ENCODE measurements at places on chromosomes 7 and 10.

DNA sequence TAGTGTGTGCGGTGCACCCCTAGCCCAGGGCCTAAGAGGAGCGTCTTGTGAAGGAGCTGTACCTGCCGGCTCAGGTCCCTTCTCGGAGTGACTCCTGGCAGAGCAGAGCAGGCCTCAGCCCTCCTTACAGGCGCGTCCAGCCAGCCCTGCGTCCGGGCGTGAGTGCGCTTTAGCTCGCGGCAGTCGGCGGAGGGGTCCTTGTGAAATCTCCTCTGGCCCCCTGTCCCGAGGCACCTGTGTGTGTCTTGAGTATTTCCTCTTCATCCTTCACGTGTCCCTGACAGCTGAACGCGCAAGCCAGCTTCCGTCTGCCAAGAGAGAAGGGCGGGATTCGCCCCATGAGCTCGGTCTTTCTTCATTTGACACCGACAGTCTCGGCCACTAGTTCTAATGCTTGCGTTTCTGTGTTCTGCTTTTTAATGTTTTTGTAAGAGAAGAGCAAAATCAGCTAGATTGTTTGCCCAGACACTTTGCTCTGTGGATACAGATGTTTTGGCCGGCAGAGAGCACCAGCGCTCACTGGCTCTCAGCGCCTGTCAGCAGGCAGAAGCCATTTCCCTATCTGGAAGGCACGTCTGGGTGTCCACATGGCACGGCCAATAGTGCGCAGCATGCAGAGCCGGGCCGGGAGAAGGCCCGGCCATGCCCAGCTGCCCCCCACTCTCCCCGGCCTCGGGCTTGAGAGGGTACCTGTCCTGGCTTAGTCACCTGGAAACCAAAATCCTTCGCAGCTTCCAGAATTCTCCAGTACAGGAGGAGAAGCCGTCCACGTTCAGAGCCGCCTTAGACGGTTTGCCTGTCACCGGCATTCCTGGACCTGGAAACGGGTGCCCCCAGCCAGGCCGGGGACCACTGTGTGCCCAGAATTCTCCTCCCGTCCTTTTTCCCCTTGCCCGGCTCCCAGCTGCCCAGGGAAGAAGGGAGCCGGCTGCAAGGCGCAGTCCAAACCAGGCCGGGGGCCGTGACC lies 7.0 kb downstream of the GET4 start:
- DNase-seq: no peak

GRCh38 chr10:97713339-97713825 lies at the start of gene MARVELD1:
TSS of gene MARVELD1 (plus strand) at chr10:97713730. CDS start at chr10:97713877, 147 bp downstream.
- no peak for DNase-seq

DNA sequence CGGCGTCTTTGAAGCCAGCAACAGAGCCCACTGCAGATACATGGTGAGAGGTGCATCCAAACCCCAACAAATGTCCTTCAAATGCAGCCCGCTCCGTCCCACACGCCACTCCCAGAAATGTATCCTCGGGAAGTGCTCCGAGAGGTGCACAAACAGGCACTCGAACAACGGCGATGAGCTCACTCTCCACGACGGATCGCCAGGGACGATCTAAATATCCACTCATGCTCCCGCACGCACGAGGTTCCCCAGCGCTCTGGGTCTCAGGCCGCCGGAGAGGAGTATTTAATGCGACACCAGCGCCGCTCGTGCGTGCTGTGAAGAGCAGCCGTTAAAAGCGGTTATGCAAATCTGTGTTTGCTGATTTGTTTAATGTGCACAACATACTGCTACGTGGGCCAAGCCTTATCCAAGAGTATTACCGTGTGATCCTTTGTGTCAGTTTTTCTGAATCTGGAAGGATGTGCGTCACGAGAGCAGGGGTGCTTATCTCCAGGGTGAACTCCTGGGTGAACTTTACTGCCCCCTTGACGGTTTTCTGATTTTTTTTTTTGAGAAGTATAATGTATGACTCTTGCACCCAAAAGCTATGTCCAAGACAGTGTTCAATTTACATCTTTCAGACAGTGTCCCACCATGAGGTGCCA lies 48.5 kb upstream of the PPP2R2D start:
- no peak for DNase-seq

DNA sequence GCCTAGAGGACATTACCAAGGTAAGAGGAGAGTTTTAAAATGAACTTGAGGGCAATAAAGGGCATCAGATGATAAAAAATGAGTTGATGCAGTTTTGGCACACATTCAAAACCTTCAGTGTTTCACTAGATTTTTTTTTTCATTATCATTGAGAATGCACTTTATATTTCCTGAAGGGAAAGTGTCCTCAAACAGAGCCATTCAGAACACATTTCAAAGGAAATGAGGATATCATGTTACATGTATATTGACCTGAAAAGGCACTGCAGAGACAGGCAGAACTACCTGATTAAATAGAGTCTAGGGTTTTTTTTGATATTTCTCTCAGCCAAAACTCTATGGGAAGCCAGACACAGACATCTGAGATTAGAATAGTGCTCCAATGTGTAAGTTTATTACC lies 454.0 kb downstream of the NEBL start:
- DNase-seq: no peak

- no peak for DNase-seq
Measured at GRCh38 chr7:132141109-132141508, 435.2 kb downstream of the PLXNA4 start.

DNA sequence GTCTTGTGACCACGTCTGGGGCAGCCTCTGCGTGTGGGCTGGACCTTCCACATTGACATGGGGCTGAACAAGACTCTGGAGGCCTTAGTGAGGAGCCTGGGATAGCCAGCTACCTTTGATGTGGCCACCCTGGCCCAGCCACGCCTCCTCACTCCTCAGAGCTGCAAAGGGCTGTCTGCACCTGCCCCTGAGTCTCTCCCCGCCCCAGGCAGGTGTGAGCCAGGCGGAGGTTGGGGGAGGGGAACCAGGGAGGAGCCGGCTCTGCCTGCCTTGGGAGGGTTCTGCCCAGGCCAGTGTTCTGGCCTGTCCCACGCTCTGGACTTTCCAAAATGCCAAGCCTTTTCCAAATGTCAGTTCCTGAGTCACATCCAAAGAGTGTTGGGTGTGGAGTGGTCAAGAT lies 72.2 kb downstream of the GTF2IRD1 start:
- DNase-seq: no peak

DNA sequence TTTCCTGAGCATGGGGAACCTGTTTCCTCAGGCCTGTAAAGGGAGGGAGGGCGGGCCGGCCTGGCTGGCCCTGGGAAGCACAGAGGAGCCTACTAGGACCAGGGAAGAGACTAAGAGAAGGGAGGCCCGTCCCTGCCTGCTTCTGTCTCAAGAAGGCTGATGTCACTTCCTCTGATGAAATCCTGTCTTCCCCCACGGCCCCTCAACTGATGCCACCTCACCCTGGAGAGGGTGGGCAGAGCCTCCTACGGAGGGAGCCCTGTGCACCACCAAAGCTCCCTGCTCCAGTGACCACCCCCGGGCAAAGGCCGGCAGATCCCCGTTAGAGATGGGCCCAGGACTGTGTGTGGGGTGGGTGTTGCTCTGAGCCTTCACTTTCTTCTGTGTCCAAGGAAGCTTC lies 1.0 kb upstream of the PILRA start:
- peak; percentile 15 for DNase-seq
